ENCODE measurements at places on chromosomes 5 and 9.

- no peak for DNase-seq
Observed at GRCh38 chr9:70303268-70303667, 44.5 kb downstream of the SMC5 start.

DNA sequence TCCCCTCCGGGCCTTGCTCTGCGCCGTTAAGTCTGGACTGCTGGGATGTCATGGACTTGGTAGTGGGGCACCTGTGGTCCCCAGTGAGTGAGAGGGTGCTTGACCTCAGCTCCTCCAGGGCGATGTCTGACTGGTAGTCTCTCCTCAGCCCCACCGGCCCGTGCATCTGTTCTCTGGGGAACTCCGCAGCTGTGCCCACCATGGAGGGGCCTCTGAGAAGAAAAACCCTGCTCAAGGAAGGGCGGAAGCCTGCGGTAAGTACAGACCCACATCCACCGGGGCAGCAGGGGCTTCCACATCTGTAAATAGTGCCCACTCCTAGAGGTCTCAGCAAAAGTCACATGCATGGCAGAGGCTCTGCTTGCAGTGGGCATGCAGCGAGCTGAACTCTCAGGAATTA lies 52.6 kb upstream of the GARNL3 start:
- DNase-seq = no peak

- no peak for DNase-seq
Observed at GRCh38 chr9:124820698-124821623, 32.3 kb upstream of the WDR38 start.

DNA sequence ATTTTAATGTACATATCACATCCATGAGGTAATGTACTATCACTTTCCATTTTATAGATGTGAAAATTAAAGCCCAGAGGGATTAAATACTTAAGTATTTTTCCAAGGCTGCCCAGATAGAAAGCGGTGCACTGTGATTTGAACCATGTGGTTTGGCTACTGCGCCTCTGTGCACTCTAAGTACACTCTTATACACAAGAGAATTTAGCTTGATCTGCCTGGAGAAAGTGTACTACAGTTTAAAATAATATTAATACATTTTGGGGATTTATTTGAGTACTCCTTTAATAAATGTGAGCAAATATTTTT lies 360.4 kb upstream of the ACTBL2 start:
- no peak for DNase-seq

- DNase-seq = no peak
Observed at GRCh38 chr9:84212246-84212645, 128.3 kb downstream of the SLC28A3 start.
